ENCODE measurements at places on chromosomes 7 and 10.

DNA sequence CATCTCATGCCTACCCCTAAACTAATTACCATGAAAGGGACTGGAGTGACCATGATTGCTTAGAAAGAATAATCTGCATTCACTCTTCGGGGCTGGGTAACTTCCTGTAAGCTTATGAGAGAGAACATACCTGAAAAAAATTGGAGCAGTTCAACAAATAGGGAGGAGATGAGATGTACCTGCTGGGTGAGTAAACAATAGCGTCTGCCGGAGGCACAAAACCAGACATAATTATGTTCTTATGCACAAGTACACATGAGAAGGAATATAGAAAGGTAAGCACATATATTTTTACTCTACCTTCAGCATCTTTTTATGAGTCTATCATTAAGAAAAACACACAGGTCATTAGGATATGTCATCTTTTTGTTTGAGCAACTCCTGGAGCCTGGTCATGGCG, 224.6 kb upstream of the FERD3L start:
- no peak for DNase-seq

GRCh38 chr10:4623757-4624420, 202.1 kb upstream of the AKR1E2 start:
- no peak for DNase-seq

DNA sequence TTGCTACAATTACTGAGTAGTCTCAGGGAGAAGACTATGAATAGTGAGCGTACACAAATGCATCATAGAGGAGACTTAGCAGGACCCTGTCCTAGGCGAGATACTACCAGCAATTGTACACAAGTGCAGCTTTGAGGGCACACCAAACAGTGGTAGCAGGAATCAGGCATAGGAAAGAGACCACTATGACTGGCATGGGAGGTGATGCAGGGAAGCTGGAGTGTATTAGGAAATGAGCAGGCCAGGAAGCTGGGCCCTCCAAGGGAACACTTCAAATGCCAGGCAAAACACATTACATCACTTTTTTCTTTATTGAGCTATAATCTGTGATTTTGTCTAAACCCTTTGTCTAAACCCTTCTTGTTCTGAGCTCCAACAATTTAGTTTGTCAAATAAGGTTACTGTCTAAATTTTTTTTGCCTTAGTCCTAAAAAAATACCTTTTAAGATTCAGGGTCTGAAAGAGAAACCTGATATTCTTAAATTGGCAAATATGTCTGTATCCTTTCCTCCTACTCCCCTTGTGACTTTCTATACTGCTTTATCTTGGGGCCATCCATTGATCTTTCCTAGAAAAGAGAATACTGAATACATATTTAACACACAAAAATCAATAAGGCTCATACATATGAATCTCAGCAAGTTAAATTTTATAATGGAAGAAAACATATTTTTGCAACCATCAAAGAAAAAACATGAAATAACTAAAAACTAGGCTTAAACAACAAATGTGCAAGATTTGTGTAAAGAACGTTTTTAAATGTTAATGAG, 193.8 kb upstream of the PHYHIPL start:
- no peak for DNase-seq

DNA sequence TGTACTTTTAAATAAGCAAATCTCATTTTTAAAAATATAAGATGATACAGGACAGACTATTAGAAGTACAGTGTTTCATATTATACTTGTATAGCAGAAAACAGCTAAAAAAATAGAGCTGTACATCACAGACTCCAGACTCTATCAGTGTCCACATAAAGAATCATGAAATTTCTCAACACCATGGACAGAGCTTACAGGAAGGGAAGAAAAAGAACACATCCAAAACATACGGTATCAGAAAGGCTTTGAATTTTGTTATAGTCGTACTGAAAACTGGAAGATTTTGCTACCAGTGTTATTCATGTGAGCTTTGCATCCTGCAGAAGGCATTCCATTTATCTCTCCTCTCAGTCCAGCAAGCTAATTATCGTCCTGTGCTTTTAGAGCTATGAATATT, 183.2 kb upstream of the PTPRZ1 start:
- DNase-seq = no peak

- no peak for DNase-seq
Measured at GRCh38 chr10:48789486-48790456, 105.1 kb downstream of the WDFY4 start.

DNA sequence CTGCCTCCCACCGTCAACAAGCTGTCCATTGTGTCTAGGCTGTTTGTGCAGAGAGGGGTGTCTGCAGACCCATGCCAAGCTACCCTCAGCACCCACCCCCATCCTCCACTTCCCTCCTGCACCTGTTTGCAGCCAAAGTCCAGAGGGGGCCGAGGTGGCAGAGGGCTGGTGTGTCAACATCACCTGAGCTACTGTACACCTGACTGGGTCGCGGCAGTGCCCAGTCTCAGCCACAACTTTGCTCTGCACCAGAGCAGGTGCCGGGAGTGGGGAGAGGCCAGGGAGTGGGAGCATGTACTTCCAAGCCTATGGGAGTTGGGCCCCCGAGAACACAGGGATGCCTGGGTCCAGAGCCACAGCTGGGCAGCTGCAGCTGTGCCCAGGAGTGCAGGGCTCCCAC, 93.1 kb downstream of the AUTS2 start:
- no peak for DNase-seq

GRCh38 chr7:77506899-77507298, 30.2 kb upstream of the PTPN12 start:
- no peak for DNase-seq

DNA sequence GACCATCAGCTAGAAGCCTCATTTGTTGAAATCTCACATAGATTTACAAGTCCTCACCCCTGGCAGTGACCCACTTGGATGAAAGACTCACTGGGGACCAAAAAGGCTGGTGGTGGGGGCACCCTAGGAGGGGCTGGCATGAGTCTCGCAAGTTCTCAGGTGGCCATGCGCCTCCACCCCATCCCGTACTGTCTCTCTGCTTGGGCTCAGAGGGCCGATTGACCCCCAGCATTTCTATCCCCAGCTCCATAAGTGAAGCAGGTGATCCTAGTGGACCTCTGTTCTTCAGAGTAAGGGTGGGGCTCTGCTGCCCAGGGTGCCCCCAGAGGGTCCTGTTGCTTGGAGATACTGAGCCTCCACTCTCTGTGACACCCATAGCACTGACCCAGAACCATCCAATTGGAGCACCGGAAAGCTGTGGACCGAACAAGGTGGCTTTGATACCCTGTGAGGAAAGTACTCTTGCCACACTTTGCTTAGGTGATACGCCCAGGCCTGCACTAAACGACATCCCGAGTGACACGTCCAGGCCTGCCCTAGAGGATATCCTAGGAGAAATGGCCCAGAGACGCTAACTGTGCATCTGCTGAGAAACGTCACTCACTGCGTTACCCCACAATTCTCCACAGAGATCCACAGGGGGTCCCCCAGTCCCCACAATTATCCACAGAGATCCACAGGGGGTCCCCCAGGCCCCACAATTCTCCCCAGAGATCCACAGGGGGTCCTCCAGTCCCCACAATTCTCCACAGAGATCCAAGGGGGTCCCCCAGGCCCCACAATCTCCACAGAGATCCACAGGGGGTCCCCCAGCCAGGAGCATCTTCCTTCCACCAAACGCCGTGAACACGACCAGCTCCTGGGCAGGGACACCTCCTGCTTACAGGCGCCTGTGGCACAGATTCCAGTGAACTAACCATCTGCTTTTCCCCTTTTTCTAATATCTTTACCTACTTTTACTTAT, 262.9 kb downstream of the PTPRN2 start:
- DNase-seq = no peak

DNA sequence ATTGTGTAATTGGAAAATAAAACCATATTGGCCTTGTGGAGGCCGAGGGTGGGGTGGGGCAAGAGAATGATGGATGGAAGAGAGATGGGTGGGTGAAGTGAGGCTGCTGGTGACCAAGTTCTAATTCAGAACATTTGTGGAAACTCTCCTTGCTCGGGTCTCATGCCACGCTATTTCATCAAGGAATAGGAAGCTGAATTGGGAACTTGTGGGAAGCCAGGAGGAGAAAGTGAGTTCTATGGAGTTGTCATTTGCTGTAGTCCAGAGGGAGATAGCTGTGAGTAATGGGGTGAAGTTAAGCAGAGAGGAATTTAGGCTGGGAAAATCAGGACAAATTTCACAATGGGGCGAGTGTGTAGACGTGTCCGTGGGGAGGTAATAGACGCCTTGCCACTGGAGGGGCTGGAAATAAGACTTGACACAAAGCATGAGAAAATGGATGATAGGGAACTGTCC, 339.2 kb downstream of the LRMDA start:
- DNase-seq = no peak

- no peak for DNase-seq
Measured at GRCh38 chr7:24949884-24950283, 30.1 kb downstream of the OSBPL3 start.

DNA sequence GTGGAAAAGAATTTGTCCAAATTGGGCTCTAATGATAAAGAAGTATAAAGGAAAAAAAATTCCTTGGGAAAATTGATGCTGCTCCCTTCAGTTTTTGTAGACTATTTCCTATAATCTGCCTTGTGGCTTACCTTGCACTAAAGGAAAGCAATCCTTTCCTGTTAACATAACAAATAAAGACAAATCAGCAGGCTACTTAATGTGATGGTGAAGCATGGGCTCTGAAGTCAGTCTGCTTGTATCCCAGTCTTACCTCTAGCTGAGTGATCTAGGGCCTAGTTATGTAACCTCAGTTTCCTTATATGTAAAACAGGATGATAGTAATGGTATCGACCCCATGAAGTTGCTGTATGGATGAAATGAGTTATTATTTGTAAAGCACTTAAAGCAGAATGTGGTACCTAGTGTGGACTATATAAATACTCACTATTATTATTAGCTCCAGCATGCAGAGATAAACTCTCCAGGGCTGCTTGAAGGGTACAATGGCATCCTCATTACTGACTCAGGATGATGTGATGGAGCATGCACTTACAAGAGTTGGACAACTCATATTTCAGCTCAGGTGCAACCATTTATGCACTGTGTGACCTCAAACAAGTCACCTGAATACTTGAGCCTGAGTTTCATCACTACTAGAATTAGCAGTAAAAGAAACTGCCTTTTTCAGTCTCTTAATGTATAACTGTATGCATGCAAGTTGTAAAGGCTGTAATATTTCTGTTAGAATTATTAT, 156.1 kb downstream of the DKK1 start:
- no peak for DNase-seq

- DNase-seq = no peak
Measured at GRCh38 chr10:14486777-14487487, 156.2 kb upstream of the FRMD4A start.

DNA sequence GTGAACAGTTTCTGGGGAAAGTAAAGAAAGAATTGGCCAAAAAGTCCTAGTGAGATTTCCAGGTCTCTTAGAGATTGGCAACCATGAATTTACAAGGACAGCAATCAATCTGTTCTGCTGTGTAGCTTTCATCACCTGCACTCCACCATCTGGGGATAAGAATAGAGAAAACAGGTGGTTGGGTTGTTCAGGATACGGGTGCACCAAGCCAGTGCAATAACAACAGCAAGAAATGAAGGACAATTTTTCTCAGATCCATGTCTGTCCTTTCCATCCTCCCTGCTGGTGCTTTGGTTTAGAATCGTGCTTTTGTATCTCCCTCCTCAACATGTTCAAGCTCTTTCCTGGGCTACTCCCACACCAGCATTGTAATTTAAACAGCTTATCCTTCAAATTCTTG, 787.7 kb downstream of the GRID1 start:
- DNase-seq = no peak

- DNase-seq = no peak
Measured at GRCh38 chr10:30691639-30692015, 62.1 kb upstream of the LYZL2 start.

- no peak for DNase-seq
Measured at GRCh38 chr7:35355911-35356310, 102.0 kb upstream of the TBX20 start.
